ENCODE measurements at places on chromosomes 16 and 17. TPM values are rescaled to one million over a fixed set of nuclear protein-coding genes. Genes with fewer than 3 reads are reported as not detected.

The SOCS7 gene
- 2.0 TPM for polyA plus RNA-seq

The CDRT15L2 gene
- not detected for polyA plus RNA-seq

The TEX14 gene
- not detected for polyA plus RNA-seq

The SULT1A1 gene
- polyA plus RNA-seq = 710 TPM

The CRHR1 gene
- not detected for polyA plus RNA-seq

The SLC38A8 gene
- not detected for polyA plus RNA-seq

DNA sequence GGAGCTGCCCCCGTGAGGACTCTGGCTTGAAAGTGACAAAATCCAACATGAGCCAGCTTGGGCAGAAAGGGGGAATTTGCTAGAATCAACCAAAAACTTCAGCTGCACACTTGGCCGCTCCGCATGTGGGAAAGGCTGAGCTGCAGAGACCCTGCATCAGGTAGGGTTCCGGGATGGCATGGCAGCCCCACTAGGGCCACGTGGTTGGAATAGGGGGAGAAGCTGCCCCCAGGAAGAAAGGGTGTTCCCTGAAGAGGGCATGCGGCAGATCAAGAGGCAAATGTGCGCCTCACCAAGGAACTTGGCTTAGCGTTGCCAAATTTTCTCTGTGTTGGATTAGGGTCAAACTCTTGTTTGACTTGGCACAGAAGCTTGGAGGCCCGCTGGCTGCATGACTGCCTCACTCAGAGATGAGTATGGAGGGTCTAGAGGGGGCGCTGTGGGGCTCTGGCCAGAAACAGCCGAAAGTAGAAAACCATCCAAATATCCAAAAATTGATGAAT lies 29.2 kb upstream of the WFIKKN2 start:
- no peaks in the 10 kb centered on the region for H3K36me3 ChIP-seq
- no peak overlapping the region for H3K27ac ChIP-seq
- no peak overlapping the region for H3K4me3 ChIP-seq

- DNase-seq = no peak
- H3K36me3 ChIP-seq = no peaks in the 10 kb centered on the region
- no peak overlapping the region for H3K27ac ChIP-seq
- H3K4me1 ChIP-seq = peaks cover 31% of the 10 kb centered on the region
Observed at GRCh38 chr17:82108496-82108945, 10.5 kb upstream of the FASN start.

- H3K4me1 ChIP-seq = no peaks in the 10 kb centered on the region
- no peaks in the 10 kb centered on the region for H3K27me3 ChIP-seq
- H3K36me3 ChIP-seq = no peaks in the 10 kb centered on the region
- no peak overlapping the region for H3K4me3 ChIP-seq
- H3K27ac ChIP-seq = no peak overlapping the region
Observed at GRCh38 chr17:45326626-45327025, 9.8 kb upstream of the MAP3K14 start.

- H3K4me3 ChIP-seq = no peak overlapping the region
- no peaks in the 10 kb centered on the region for H3K36me3 ChIP-seq
- no peak for DNase-seq
- H3K27me3 ChIP-seq = no peaks in the 10 kb centered on the region
Observed at GRCh38 chr16:66245072-66245471, 121.4 kb upstream of the CDH5 start.

DNA sequence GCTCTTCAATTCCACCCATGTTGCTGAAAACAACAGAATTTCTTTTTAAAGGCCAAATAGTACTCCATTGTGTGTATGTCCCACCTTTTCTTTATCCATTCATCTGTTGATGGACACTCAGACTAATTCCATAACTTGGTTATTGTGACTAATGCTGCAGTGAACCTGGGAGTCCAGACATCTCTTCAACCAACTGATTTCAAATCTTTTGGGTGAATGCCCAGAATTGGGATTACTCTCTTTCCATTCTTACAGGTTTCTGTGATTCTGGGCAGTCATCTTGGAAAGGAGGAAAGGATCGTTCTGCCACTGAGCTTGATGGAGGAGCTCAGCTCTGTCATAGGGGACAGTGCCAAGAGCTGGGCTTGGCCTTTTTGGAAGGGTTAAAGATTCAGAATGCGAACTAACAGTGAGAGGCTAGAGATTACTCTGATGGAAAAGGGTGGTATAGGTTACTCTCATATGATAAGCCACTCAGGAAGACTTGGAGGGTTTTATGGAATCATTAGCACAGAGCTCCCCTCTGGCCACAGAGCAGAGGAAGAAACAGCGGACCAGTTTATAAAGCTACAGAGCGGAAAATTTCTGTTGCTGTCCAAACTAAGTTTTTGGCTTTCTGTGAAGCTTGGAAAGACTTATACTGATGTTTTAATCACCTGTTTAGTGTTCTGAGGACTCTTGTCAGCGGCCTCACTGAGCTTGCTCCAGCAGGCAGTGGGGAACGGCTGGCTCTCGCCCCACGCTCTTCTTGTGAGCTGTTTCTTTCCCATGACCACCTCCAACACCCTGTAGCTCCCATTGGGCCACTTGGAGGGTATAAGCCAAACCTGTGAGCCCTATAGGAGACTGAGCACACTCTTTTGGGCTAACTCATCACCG lies 48.3 kb downstream of the HIC1 start:
- no peaks in the 10 kb centered on the region for H3K27me3 ChIP-seq
- DNase-seq = no peak
- no peak overlapping the region for H3K4me3 ChIP-seq

- no peaks in the 10 kb centered on the region for H3K4me1 ChIP-seq
- H3K36me3 ChIP-seq = no peaks in the 10 kb centered on the region
- H3K27me3 ChIP-seq = no peaks in the 10 kb centered on the region
Observed at GRCh38 chr17:45722161-45722560, 62.0 kb upstream of the CRHR1 start.

- H3K27me3 ChIP-seq = no peaks in the 10 kb centered on the region
- no peak for DNase-seq
- H3K27ac ChIP-seq = no peak overlapping the region
- no peaks in the 10 kb centered on the region for H3K4me1 ChIP-seq
- H3K4me3 ChIP-seq = no peak overlapping the region
Observed at GRCh38 chr16:28155293-28155692, 56.5 kb downstream of the XPO6 start.

- no peak overlapping the region for H3K4me3 ChIP-seq
- H3K27me3 ChIP-seq = no peaks in the 10 kb centered on the region
- DNase-seq = no peak
- no peak overlapping the region for H3K27ac ChIP-seq
- H3K36me3 ChIP-seq = peaks cover 7% of the 10 kb centered on the region
- H3K4me1 ChIP-seq = no peaks in the 10 kb centered on the region
Observed at GRCh38 chr17:59762824-59763374, 55.4 kb downstream of the VMP1 start.

Data from small intestine (tissue), 16 donors.